Activated CD4-positive, alpha-beta T cell treated with anti-CD3 and anti-CD28 coated beads, Interleukin-2, amount 50 U/mL, for 48 hours (primary cell): ENCODE measurements at places on chromosomes 13 and 19.
A peak's percentile ranks its signal among the peaks of the same experiment; 100 is the strongest.

DNA sequence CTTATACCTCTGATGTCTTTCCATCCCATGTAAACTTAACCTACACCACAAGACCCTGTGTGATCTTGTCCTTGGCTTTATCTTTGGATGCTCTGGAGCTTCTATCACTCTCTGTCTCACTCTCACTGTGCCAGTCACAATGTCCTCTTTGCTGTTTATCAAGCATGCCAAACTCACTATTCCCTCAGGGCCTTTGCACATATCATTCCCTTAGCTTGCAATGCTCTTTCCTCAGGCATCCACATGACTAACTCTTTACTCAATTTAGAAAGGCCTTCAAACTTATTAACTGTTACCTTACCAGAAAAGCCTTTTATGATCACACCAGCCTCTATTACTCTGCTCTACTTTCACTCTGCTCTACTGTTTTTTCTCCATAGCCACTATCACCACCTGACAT lies 354.1 kb downstream of the RFC3 start:
- no peak for DNase-seq

DNA sequence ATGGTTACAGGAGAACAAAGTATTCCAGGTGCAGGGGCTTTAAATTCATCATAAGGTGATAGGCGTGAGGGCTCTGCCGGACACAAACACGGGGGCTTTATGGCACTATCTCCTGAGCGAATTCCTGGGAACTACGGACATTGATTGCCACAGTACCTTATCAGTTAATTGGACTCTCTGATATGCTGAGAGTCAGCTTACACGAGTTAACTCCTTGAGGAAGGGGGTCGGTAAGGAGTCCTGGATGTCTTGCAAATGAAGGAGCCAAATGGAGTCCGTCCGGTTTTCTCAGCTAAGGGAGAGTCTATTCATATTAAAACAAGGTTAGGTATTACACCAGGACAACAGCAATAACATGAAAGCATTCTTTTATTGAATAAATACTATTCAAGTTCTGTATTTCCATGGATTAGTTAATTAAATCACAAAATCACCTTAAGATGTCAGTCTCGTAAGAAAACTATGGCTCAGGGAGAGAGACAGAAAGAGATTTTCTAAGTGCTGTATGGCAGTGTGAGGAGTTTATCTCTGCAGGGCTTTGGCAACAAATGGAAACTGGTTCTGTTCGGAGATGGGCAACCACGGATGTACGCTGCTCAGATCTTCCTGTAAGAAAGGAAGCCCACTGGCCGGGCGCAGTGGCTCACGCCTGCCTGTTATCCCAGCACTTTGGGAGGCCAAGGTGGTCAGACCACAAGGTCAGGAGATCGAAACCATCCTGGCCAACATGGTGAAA lies 26.2 kb upstream of the HIF3A start:
- DNase-seq: no peak

DNA sequence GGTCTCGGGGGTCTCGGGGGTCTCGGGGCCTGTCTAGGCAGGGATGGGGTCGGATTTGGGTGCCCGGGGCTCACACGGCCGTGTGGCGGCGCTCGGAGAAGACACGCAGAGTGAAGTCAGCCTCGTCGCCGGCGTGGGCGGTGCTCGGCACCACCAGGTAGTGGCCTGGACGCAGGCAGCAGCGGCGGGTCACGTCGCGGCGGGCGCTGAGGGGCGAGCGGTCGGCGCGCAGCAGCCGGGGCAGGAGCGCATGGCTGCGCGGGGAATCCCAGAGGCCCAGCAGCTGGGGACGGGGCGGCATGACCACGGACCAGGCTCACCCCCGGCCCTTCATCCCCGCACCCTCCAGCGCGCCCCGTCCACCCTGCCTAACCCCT lies 8.2 kb downstream of the CAPN12 start:
- DNase-seq: peak; percentile 61

- no peak for DNase-seq
These were observed 11.1 kb upstream of the SOX1 start for GRCh38 chr13:112055915-112056269.

- no peak for DNase-seq
These were observed 148.8 kb downstream of the TNFRSF19 start for GRCh38 chr13:23718996-23719395.
